ENCODE measurements at places on chromosomes 7 and 10. TPM values are rescaled to one million over a fixed set of nuclear protein-coding genes. Genes with fewer than 3 reads are reported as not detected.

The GJD4 gene
- not detected for total RNA-seq

The C7orf25 gene
- 15.8 TPM for total RNA-seq

The NYAP1 gene
- not detected for total RNA-seq

The AKR1C1 gene
- 238 TPM for total RNA-seq

- no peak for DNase-seq
These were observed 12.0 kb upstream of the PARD3 start for GRCh38 chr10:34826857-34827766.

GRCh38 chr7:14236834-14237233 is 247.4 kb upstream of the ETV1 start:
- no peak for DNase-seq

- no peak for DNase-seq
These were observed 72.5 kb downstream of the LRRC17 start for GRCh38 chr7:102985176-102985783.

DNA sequence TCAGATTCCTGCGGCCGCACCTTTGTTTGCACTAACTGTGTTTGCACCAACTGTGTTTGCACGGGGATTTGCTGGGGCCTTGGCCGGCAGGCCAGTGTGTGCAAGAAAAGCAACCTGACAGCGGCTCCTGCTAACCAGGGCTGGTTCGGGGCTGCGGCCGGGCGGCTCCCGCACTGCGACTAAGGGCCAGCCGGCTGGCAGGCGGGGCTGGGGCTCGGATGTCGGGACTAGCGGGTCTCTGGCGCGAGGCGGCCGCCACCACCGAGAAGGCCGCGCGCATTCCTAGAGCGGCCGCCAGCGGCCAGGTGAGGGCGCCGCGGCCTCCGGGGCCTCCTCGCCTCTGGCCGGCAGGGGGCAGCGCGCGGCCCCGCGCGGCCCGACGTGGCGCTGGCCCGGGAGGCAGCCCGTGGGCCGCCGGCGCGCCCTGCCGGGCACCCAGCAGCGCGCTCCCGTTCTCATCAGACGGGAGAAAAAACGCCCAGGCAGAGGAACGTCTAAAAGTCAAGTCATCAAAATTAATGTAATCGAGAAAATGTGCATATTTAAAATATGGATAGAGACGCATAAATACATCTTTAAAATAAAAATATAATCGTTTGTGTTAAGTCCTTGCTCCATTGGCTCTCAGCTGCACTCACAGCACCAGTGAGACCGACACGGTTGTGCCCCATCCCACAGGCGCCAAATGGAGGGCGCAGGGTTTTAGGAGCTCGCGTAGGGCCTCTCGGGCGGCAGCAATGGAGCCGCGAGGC is 38.5 kb downstream of the ZNF777 start:
- DNase-seq = peak; percentile 21

GRCh38 chr7:29063872-29064271 is 82.5 kb downstream of the CPVL start:
- DNase-seq = no peak

DNA sequence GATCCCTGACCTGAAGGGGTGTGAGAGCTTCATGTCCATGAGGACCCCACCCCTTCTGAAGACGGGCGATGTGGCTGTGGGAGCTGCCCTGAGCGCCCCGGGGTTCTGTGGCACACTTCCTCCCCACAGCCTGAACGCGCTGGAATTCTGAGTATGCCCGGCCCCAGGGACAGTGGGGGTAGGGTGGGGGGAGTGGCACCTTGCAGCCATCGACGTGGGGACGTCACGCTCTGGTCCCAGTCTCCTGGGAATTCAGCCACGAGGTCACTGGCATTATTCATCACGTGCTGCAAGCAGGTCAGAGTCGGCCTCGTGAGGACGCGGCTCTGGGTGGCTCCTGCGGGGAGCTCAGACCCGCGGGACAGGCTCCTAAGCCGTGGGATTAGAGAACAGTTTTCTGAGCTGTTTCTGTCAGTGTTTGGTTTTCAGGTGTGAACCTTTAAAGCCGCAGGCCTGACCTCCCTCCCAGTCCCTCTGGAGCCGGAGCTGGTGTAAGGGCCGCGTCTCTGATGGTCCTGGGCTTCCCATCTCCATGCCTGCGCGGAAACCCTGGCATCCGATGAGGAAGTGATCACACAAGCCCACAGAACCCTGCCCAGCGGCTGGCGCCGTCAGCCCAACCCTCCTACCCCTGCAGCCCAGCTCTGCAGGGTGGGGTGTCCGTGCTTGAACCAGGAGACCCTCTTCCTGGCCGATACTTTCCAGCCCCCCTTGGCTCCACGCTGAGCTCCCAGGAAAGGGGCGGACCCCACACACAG is 16.1 kb downstream of the GPR146 start:
- DNase-seq = no peak

- no peak for DNase-seq
These were observed 236.0 kb downstream of the MAGI2 start for GRCh38 chr7:79217468-79217867.

DNA sequence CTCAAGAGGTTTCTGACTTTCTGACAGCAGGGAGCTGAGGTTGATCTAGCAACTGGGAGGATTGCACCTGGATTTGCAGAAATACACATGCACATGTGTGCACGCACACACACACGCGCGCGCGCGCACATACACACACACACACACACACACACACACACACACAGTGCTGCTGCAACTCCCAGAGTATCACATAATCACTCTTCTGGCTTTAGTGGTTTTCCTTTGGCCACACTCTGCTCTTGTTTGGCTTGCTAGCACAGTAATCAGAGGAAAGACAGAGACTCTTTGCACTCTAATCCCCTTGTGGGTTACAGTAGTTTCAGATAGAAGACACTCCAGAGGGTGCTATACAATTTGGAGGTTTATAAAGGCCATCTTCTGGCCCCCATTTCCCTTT is 705.0 kb downstream of the AUTS2 start:
- DNase-seq = peak; percentile 41

- no peak for DNase-seq
These were observed 731.5 kb upstream of the FZD8 start for GRCh38 chr10:36373424-36374096.

DNA sequence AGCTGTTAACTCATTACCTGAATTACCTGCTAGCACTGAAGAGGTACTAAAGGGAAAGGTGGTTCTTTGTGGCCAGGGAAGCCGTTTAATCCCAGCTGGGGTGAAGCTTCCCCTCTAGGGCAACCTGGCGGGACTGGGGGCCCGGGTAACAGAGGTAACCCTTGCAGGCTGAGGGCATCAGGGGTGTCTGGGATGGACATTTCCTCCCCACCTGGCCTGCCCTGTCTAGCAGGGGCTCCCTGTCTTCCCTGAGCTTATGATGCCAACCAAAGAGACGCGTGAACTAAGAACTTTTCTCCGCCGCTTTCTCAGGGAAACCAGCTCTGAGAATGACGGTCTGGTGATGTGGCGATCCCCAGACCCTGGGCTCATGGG is 52.8 kb downstream of the UNC5B start:
- no peak for DNase-seq

- DNase-seq = no peak
These were observed 179.0 kb downstream of the PTEN start for GRCh38 chr10:88042160-88043100.

DNA sequence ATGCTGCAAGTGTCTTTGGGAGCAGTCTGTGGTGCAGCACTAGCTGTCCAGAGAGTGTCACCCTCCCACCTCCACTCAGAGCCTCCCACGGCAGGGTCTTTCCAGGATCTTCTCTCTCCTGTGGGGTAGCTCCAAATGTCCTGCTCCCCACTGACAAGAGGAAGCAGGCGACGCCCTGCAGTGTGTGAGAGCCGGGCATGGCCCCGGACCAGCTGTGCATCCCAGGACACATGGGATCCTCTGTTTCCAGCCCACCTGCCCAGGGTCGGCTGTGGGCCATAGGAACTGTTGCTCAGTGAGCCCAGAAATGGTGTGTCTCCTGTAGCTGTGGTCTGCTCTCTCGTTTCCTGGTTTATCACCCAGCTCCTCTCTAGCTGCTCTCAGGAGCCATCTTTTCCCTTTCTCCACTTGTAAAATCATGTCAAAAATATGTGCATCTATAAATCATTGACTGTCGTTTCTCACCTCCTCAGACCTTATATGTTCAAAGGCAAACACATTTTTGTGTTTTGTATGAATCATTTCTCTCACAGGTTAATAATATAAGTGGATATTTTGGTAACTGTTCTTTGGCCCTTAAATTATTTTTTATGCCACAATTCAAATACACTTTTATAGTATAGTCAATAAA is 74.9 kb downstream of the VWC2 start:
- DNase-seq = no peak

GRCh38 chr7:72467237-72467636 is 55.1 kb upstream of the CALN1 start:
- no peak for DNase-seq

All from H4 (cell line).